ENCODE measurements at places on chromosomes 2 and 18.

- no peaks in the 10 kb centered on the region for H3K4me1 ChIP-seq
- peaks cover 15% of the 10 kb centered on the region for H3K36me3 ChIP-seq
- no peak overlapping the region for H3K27ac ChIP-seq
- no peak for DNase-seq
- no peaks in the 10 kb centered on the region for H3K27me3 ChIP-seq
These were observed 35.8 kb downstream of the ANO7 start for GRCh38 chr2:241224018-241224850.

- H3K27ac ChIP-seq, result no peak overlapping the region
- DNase-seq, result no peak
- H3K4me3 ChIP-seq, result no peak overlapping the region
These were observed 298.6 kb upstream of the CDH20 start for GRCh38 chr18:61034580-61034979.

- DNase-seq, result no peak
- H3K36me3 ChIP-seq, result no peaks in the 10 kb centered on the region
These were observed 125.6 kb upstream of the TACR1 start for GRCh38 chr2:75324861-75325284.

- H3K27me3 ChIP-seq, result no peaks in the 10 kb centered on the region
- H3K27ac ChIP-seq, result peak overlapping the region; percentile 29
- no peak overlapping the region for H3K4me3 ChIP-seq
- H3K4me1 ChIP-seq, result peaks cover 5% of the 10 kb centered on the region
- DNase-seq, result no peak
- H3K36me3 ChIP-seq, result peaks cover 20% of the 10 kb centered on the region
These were observed 12.6 kb downstream of the NOP58 start for GRCh38 chr2:202278036-202278760.

DNA sequence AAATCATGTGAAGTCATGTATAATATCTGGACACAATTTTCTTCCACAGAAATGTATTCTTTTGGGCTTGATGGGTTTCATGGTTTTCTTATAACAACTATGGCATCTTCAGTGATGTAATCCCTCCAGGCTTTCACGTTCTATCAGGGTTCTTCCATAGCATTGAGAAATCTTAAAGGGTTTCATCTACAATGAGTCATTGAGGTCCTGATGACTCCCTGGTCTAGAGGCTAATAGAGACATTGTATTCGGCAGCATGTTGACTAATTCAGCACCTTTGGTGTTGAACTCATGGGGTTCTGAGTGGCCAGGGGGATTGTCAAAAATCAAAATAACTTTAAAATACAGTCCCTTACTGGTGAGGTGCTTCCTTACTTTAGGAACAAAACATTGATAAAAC lies 614.0 kb upstream of the CRIM1 start:
- H3K27ac ChIP-seq, result no peak overlapping the region
- H3K36me3 ChIP-seq, result no peaks in the 10 kb centered on the region
- H3K4me3 ChIP-seq, result no peak overlapping the region
- no peak for DNase-seq
- no peaks in the 10 kb centered on the region for H3K4me1 ChIP-seq
- no peaks in the 10 kb centered on the region for H3K27me3 ChIP-seq

- DNase-seq, result no peak
- H3K36me3 ChIP-seq, result no peaks in the 10 kb centered on the region
- H3K4me3 ChIP-seq, result no peak overlapping the region
- no peaks in the 10 kb centered on the region for H3K27me3 ChIP-seq
These were observed 56.9 kb upstream of the GYPC start for GRCh38 chr2:126599062-126599461.

DNA sequence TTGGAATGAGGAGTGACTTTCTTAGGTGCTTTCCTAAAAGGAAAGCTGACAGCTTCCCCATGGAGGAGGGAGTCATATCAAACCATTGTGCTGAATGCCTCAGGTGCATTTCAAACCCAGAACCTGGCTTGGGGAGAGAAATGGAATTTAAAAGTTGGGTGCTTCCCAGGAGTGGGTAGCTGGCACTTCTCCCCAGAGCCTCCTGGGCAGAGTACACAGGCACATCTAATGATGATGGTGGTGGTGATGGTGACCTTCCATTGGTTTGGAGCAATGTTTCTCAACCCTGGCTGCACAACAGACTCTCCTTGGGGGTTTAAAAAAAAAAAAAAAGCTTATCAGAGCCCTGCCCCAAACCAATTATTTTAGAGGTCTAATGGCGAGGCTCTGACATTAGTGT lies 8.3 kb downstream of the FOSL2 start:
- H3K4me1 ChIP-seq, result peaks cover 82% of the 10 kb centered on the region
- no peak for DNase-seq
- no peaks in the 10 kb centered on the region for H3K27me3 ChIP-seq
- no peak overlapping the region for H3K4me3 ChIP-seq
- peaks cover 21% of the 10 kb centered on the region for H3K36me3 ChIP-seq

- peaks cover 44% of the 10 kb centered on the region for H3K4me1 ChIP-seq
- H3K36me3 ChIP-seq, result no peaks in the 10 kb centered on the region
- no peak overlapping the region for H3K4me3 ChIP-seq
These were observed 60.7 kb upstream of the KIF5C start for GRCh38 chr2:148814143-148814859.

- H3K4me3 ChIP-seq, result no peak overlapping the region
- H3K27ac ChIP-seq, result no peak overlapping the region
- H3K36me3 ChIP-seq, result no peaks in the 10 kb centered on the region
- no peak for DNase-seq
- H3K4me1 ChIP-seq, result peaks cover 17% of the 10 kb centered on the region
- H3K27me3 ChIP-seq, result no peaks in the 10 kb centered on the region
These were observed 65.6 kb downstream of the CACNB4 start for GRCh38 chr2:152033011-152033925.

DNA sequence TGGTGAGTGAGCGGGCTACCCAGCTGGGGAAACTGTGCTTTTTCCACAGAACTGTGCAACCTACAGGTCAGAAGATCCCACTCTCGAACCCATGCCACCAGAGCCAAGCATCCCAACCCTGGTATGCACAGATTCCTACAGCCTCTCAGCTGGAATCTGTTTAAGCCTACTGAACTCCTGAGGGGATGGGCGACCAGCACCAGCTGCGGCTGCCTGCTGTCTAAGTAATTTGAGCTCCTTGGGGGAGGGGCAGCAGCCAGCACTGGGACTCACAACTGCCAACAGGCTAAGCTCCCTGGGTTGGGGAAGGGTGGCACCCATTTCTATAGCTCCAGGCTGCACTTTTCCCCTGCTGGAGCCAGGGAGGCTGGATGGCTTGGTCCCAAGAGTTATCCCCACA lies 11.8 kb downstream of the CYP27C1 start:
- H3K4me1 ChIP-seq, result no peaks in the 10 kb centered on the region
- no peaks in the 10 kb centered on the region for H3K27me3 ChIP-seq
- DNase-seq, result no peak
- H3K27ac ChIP-seq, result no peak overlapping the region

DNA sequence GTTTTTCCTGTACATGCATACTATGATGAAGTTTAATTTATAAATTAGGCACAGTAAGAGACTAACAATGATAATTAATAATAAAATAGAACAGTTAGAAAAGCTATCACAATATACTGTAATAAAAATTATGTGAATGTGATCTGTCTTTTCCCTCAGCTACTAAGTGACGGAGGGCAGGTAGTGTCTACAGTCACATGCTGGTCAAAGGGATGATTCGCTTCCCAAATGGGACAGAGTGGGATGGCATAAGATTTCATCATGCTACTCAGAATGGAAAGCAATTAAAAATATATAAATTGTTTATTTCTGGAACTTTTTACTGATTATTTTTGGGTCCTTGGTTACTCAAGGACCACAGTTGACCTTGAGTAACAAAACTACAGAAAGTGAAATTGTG lies 71.5 kb downstream of the DAW1 start:
- no peaks in the 10 kb centered on the region for H3K27me3 ChIP-seq
- no peaks in the 10 kb centered on the region for H3K4me1 ChIP-seq
- H3K36me3 ChIP-seq, result no peaks in the 10 kb centered on the region
- no peak for DNase-seq

Measured in sigmoid colon (tissue), 7 donors.